Activated CD4-positive, alpha-beta T cell treated with anti-CD3 and anti-CD28 coated beads for 24 hours (primary cell): ENCODE measurements at places on chromosomes 2 and 18.

GRCh38 chr18:74204526-74205152 is 56.3 kb downstream of the TIMM21 start:
- no peak for DNase-seq

DNA sequence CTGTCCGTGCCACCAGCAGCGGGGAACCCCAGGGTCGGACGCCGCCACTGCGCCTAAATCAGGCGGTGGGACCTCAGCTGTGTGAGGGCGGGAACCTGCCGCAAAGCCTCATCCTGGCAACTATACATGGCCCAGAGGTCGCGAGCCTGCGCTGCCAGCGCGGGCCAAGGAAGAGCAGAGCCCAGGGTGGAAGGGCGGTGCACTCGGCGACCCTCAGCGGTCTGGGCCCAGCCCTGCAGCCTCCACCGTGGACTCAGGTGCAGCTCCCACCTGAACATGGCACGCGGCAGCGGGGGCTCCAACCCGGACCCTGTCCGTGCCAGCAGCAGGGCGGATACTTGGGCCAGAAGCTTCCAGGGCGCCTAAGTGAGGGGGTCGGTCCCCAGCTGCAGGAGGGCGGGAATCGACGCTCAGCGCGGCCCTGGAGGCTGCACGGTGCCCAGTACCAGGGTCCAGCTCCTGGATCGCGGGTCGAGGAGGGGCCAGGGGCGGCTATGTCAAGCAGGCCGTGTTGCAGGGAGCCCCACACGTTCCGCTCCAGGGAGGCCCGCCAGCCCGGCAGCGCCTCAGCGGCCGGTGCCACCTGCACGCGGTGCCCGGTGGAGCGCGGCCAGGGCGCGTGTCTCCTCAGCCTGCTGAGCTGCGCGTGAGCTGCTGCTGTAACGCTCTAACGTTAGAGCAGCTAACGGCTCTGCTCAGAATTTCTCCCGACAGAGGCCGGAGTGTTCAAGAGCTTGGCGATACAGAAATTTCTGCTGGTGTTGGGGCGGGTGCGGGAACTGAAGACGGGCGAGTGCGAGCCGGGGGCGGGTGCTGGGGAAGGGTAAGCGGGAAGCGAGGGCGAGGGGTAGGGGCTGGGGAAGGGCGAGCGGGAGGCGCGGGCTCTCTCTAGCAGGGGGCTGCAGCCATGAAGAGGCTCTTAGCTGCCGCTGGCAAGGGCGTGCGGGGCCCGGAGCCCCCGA is at the start of gene ANKRD30B:
Gene ANKRD30B (plus strand): TSS at position 660 of the 962 bp plus-strand sequence. CDS start 248 bp downstream, at position 908.
- DNase-seq = no peak

DNA sequence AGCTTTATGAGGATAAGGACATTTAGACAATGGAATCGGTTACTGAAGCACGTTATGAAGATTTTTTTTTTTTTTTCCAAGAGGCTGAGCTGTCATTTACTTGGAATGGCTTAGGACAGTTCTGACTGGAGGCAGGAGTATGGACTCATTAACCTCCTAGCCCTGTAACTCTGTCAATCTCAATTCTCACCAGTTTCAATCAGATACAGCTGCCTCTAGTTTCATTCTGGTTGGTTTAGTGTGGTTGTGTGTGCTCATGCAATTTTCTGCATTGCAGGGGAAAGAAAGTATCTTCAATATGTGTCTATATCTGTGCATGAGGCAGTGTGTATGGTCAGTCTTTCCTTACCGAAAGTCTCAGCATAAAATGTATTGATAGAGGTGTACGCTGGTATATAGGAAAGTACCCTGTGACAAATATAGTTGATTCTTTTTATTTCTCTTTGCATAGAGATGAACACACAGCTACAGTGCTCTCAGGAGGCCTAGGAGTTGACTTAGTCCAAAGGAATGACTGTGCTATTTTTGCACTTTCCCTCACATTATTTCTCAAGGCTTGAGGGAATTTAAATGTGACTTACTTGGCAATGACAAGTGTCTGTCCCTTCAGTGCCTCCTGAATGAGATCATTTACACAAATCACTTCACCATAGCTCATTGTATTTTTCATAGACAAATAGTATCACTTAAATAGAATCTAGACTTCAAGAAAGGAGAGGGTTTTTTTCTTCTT is 50.5 kb upstream of the GRB14 start:
- DNase-seq = no peak

- no peak for DNase-seq
Observed at GRCh38 chr2:111029181-111029927, 91.4 kb upstream of the BCL2L11 start.

DNA sequence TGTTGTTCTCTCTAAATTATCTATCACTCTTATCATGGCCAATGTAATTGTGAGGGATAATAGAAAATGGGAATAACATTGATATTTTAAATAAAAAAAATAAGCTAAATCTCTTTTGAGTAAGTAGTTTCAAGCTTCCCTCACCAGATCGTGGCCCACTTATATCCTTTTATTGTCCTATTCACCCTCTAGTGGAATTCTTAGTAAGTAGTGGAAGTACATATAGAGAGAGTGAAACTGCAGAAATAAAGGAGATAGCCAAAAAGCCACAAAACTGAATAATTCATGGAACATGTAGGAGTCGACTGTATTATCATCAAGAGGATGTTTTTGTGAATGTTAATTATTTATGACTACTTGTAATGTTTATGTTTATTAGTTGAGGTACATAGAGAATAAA is 66.1 kb upstream of the DTNA start:
- DNase-seq = no peak
